Activated CD4-positive, alpha-beta T cell treated with anti-CD3 and anti-CD28 coated beads for 36 hours (primary cell): ENCODE measurements at places on chromosomes 5 and 9. TPM values are rescaled to one million over a fixed set of nuclear protein-coding genes. Genes with fewer than 3 reads are reported as not detected.

Gene LMNB1
- total RNA-seq: 240 TPM

Gene AFF4
- 20.9 TPM for total RNA-seq

Gene ZNF618
- total RNA-seq: 0.11 TPM

Gene SLC34A1
- not detected for total RNA-seq

Gene WDR38
- total RNA-seq: not detected

Gene FOXD4L5
- total RNA-seq: 0.07 TPM

Gene SSBP2
- 16.9 TPM for total RNA-seq

DNA sequence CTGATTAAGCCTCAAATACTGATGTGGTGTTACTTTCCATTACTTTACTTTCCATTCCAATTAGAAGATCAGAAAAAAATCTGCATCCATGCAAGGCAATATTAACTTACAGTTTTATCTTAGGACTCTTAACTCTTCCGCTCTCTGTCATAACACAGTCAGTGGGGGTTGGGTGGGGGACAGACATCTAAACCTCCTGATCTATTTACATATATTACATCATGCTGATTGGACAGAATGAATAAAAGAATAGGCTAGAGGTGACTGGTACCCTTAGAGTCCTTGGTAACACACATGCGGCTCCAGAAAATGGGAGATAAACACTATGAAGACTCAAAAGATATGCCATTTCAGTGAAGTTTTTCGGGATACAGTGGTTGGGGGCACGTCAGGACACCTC is 27.6 kb downstream of the RAPGEF6 start:
- no peak overlapping the region for H3K27ac ChIP-seq
- H3K27me3 ChIP-seq: no peaks in the 10 kb centered on the region
- peaks cover 20% of the 10 kb centered on the region for H3K36me3 ChIP-seq
- H3K4me1 ChIP-seq: peaks cover 53% of the 10 kb centered on the region

DNA sequence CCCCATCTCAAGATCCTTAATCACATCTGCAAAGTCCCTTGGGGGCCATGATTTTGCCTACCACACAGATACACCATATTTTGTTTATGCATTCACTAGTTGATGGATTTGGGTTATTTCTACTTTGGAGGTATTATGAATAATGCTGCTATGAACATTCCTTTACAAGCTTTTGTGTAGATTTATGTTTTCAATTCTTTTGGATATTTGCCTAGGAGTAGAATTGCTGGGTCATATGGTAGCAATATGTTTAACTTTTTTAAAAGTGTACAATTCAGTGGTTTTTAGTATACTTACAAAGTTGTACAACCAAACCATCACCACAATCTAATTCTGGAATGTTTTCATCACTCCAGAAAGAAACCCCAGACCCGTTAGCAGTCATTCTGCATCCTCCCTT is 7.8 kb upstream of the ANP32B start:
- no peaks in the 10 kb centered on the region for H3K27me3 ChIP-seq
- no peaks in the 10 kb centered on the region for H3K36me3 ChIP-seq
- no peak overlapping the region for H3K4me3 ChIP-seq
- peaks cover 13% of the 10 kb centered on the region for H3K4me1 ChIP-seq
- no peak for DNase-seq

DNA sequence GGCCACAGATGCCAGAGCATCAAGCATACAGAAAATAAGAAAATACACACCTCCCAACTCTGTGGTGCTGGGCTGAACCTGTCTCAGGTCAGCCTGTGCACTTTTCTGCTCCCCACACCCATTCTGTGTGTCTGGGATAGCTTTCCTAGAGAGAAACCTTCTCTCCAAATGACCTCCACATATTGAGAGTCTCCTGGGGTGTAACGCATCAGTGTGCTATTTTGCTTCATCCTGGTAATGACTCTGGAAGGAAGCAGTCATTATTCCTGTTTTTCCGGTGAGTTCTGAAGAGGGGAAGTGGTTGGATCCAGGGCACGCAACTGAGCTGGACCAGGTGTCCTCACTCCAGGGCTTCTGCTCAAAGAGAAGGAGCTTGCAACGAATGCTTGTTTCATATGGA is 73.2 kb upstream of the SH3PXD2B start:
- no peak overlapping the region for H3K27ac ChIP-seq
- H3K4me3 ChIP-seq: no peak overlapping the region
- no peak for DNase-seq
- H3K36me3 ChIP-seq: no peaks in the 10 kb centered on the region

- no peaks in the 10 kb centered on the region for H3K27me3 ChIP-seq
- H3K27ac ChIP-seq: no peak overlapping the region
- no peak overlapping the region for H3K4me3 ChIP-seq
- peaks cover 12% of the 10 kb centered on the region for H3K4me1 ChIP-seq
Measured at GRCh38 chr9:136584934-136585333, 39.1 kb upstream of the NOTCH1 start.

DNA sequence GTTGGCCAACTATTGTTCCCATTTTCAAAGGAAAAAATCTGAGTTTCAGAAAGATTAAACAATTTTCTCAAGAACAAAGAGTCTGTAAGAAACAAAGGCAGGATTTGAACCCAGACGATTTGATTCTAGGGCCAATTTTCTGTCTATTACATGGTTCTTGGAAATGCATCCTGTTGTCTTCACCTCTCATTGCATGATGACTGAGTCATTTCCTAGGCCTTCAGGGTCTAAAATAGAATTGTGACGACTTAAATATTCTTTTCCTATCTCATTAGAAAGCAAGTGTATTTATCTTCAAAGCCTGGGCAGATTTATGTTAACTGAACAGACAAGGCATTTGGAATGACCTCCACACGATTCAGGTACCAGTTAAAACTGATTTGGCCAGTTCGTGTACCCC is 512.9 kb downstream of the NTRK2 start:
- no peaks in the 10 kb centered on the region for H3K4me1 ChIP-seq
- no peak overlapping the region for H3K27ac ChIP-seq
- DNase-seq: no peak
- no peaks in the 10 kb centered on the region for H3K36me3 ChIP-seq

GRCh38 chr5:170070556-170071412 is 34.9 kb upstream of the FOXI1 start:
- peak; percentile 45 for DNase-seq
- no peaks in the 10 kb centered on the region for H3K27me3 ChIP-seq
- no peak overlapping the region for H3K27ac ChIP-seq
- no peak overlapping the region for H3K4me3 ChIP-seq
- no peaks in the 10 kb centered on the region for H3K4me1 ChIP-seq

- H3K27me3 ChIP-seq: no peaks in the 10 kb centered on the region
- no peak for DNase-seq
- H3K4me1 ChIP-seq: peaks cover 59% of the 10 kb centered on the region
- no peak overlapping the region for H3K4me3 ChIP-seq
Measured at GRCh38 chr5:50730336-50730735, 63.9 kb downstream of the PARP8 start.

GRCh38 chr5:60444661-60445360 is 255.2 kb downstream of the DEPDC1B start:
- H3K4me1 ChIP-seq: no peaks in the 10 kb centered on the region
- no peak for DNase-seq
- H3K36me3 ChIP-seq: no peaks in the 10 kb centered on the region
- H3K27me3 ChIP-seq: peaks cover 2% of the 10 kb centered on the region
- H3K27ac ChIP-seq: no peak overlapping the region

DNA sequence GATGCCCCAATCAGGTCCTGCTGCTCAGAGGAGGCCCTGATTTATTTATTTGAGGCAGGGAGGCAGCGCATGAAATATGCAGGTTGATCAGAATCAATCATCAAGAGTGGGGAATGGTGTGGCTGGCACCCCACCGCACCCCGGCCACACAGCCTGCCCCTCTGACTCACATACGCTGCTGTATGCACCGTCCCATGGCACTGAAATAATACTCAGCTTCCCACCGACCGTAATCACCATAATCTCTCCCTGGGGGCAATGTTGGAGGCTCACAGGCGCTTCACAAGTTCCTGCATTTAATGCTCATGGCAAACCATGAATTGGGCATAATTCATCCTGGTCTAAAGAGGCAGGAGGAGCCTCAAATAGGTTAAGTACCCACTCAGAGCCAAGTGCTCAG is 141.2 kb upstream of the TBC1D2 start:
- H3K27ac ChIP-seq: no peak overlapping the region
- H3K4me1 ChIP-seq: peaks cover 6% of the 10 kb centered on the region
- H3K36me3 ChIP-seq: no peaks in the 10 kb centered on the region
- no peak overlapping the region for H3K4me3 ChIP-seq

DNA sequence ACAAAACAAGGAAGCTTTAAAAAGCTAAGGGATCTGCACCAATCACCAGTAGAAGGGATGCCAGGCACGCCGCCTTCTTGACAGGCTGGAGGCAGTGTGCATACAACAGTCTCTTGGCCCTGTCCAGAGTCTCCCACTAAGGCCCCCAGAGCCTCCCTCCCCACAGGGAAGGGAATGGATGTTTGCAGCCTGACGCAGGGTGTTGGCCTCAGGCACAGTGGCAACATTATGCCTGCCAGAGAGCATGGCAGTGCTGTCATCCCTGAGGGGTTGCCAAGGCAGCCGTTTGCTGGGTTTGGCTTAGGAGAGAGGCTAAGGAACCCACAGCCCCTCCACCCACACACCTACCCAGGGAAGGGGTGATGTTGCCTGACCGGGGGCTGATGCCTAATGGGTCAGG is 4.8 kb downstream of the HBEGF start:
- peak overlapping the region; percentile 75 for H3K4me3 ChIP-seq
- peak overlapping the region; percentile 97 for H3K27ac ChIP-seq
- H3K36me3 ChIP-seq: peaks cover 26% of the 10 kb centered on the region
- peaks cover 2% of the 10 kb centered on the region for H3K27me3 ChIP-seq
- H3K4me1 ChIP-seq: peaks cover 47% of the 10 kb centered on the region

DNA sequence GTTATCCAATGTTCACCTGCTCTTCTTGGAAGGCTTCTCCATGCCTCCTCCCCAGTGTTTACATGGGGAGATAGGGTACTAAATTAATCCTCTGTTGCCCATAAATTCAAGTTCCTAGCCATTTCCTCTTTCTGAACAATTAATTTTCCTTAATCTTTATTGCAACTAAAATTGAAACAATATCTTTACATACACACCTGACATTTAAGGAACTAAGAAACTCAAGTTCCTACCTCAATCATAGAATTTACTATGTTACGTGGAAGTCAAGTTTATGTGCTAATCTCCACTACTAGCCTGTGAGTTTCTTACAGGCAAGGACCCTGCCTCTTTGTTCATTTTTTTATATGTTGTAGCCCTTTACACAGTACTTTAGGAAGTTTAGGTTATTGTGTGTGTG is 10.1 kb upstream of the ADRB2 start:
- H3K36me3 ChIP-seq: no peaks in the 10 kb centered on the region
- no peak for DNase-seq
- H3K4me1 ChIP-seq: peaks cover 5% of the 10 kb centered on the region
- peaks cover 12% of the 10 kb centered on the region for H3K27me3 ChIP-seq
- H3K27ac ChIP-seq: no peak overlapping the region

DNA sequence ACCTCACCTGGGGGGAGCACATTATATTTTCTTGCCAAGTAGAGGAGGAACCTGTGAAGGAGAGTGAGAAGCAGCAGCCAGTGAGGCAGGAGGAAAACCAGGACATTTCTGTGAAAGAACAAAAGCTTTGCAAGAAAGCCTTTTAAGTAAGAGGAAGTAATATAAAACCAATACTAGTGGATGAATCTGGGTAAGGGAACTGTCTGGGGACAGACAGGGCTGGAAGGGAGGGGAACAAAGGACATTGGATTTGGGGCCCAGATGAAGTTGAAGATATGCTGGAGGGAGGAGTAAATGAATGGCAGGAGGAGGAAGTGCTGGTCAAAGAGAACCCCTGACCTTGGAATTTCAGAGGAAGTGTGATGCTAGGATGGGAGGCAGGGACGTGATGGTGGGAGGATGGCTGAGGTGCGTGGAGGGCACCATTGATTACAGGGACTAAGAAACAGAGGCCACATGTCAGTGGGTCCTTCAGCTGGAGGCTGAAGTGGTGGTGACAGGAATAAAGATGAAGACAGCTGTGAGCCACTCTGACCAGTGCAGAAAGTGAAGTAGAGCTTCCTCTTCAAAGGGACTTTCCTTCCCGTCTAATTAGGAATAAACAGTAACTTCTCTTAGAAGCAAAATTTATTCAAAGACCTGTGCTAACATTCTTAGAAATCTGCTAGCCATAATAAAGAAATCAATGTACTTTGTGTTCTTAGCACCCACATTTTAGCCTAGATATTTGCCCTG is 43.5 kb upstream of the FABP6 start:
- H3K4me3 ChIP-seq: no peak overlapping the region
- DNase-seq: no peak
- no peaks in the 10 kb centered on the region for H3K4me1 ChIP-seq
- no peaks in the 10 kb centered on the region for H3K36me3 ChIP-seq
- peaks cover 30% of the 10 kb centered on the region for H3K27me3 ChIP-seq
- H3K27ac ChIP-seq: no peak overlapping the region

DNA sequence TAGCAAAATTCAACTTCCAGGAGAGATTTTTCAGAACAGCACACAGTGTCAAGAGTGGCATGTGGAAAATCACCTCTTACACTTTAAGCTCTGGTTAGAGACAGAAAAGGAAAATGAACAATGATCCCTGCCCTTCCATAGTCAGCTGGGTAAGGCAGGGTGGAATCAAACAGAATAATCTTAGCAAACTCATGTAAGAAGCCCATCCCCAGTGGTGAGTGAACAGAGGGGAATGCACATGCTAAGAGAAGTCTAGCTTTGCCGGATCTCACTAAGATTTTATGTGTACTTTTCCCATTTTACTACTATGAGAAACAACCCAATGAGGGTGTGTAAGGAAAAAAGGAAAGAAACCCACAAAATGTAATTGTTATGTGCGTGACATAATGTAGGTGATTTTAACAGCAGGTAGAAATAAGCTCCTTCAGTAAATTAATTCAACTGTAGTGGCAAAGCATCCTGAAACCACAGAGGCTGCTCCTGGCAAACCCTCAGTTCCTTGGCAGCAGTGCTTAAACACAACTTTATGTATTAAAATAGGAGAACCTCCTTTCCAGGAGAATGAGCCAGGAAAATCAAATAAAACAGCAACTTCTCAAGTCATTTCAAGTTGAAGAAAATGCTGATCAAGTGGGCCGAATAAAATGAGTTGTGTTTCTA is 366.0 kb upstream of the TRPC7 start:
- no peak for DNase-seq
- no peak overlapping the region for H3K27ac ChIP-seq
- H3K36me3 ChIP-seq: no peaks in the 10 kb centered on the region
- no peaks in the 10 kb centered on the region for H3K4me1 ChIP-seq
- H3K27me3 ChIP-seq: no peaks in the 10 kb centered on the region

DNA sequence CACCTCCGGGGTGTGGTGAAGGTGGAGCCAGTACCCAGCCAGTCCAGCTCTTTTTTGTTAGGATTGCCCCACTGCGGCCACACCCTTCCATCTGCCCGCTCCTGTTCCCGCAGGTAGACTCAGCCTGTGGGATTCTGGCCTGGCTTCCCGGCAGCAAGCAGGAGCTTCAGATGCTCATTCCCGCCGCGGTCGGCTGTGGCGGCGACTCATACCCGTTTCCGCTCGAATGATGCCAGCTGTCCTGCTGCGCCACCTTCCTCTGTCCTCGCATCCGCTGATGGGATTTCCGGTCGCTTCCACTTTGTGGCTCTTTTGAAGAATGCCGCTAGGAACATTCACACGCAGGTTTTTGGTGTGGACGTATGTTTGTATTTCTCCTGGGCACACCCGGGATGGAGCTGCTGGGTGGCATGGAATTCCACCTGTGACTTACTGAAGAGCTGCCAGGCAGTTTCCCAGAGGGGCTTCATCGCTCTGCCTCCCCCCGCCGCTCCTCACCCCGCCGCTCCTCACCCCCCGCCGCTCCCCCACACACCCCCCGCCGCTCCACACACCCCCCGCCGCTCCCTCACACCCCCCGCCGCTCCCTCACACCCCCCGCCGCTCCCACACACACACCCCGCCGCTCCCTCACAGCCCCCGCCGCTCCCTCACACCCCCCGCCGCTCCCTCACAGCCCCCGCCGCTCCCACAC is 60.3 kb downstream of the TENT4A start:
- peaks cover 6% of the 10 kb centered on the region for H3K4me1 ChIP-seq
- no peak for DNase-seq
- no peak overlapping the region for H3K27ac ChIP-seq
- peaks cover 10% of the 10 kb centered on the region for H3K27me3 ChIP-seq
- H3K36me3 ChIP-seq: no peaks in the 10 kb centered on the region
